T-cell (primary cell): ENCODE measurements at places on chromosomes 7 and 10.
A peak's percentile ranks its signal among the peaks of the same experiment; 100 is the strongest.

DNA sequence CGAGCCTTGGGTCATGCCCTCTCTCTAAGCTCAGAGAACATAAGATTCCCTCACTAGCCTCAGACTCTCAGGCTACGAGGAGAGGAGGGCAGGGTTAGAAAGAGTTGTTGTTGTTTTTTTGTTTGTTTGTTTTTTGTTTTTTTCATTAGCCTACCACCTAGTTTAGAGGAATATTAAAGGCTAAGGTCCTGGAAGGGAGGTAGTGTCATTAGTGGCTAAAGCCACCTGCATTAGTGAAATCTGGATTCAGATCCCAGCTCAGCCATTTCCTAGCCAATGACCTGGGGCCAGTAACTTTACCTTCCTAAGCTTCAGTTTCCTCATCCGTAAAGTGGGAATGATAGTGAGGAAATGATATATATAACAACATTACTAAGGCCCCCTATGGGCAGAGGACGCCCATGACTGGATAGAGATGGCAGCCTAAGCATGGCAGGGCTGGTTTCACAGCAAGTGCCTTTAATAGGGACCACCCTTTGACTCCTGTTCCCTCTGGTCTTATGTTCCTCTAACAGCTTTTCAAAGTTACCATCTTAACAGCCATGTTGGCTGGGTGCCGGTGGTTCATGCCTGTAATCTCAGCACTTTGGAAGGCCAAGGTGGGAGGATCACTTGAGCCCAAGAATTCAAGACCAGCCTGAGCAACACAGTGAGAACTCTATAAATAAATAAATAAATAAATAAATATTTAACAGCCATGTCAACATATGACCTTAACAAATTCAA is 5.1 kb downstream of the DDIT4 start:
- DNase-seq, result no peak

GRCh38 chr10:5563991-5564536 is 39.3 kb downstream of the CALML3 start:
- peak; percentile 30 for DNase-seq

GRCh38 chr10:34528320-34528719 is 286.8 kb downstream of the PARD3 start:
- DNase-seq, result no peak

DNA sequence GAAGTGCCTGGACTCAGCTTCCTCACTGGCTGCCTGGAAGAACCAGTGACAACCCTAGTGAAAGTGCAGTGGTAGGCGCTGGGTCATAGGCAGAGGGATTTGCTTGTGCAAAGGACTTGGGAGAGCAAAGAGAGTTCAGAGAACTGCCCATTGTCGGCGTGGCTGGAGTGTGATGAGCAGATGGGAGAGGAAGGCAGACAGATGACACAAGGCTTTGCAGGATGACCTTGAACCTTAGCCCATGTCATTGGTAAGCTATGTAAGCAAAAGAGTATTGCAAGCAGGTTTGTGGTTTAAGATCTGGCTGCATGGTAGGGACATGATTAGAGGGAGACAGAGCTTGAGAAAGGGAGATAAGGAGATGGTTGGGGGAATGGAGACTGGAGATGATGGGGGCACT is 35.3 kb upstream of the NOBOX start:
- no peak for DNase-seq

GRCh38 chr10:97851341-97852001 is 1.8 kb downstream of the GOLGA7B start:
- DNase-seq, result peak; percentile 25

- DNase-seq, result no peak
These were observed 132.1 kb downstream of the OAT start for GRCh38 chr10:124286621-124287020.

GRCh38 chr10:29514306-29514705 is 120.5 kb downstream of the SVIL start:
- DNase-seq, result no peak

DNA sequence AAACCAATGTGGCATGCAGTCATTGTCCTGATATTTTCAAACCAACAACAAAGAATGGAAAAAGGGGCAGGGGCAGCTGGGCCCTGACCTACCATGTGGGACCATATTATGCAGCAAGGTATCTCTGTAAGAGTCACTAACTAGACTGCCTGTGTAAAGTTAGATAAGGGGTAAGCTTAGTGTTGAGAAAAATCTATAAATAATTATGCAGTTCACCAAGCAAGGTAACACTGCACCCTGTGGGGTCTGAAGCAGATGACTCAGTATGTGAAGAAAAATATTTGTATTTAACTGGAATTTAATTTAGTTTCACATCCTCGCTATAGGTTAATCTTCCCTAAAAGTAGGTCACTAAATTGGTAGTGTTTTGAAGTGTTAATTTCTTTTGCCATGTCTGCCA is 99.3 kb downstream of the PPP1R3A start:
- DNase-seq, result no peak

DNA sequence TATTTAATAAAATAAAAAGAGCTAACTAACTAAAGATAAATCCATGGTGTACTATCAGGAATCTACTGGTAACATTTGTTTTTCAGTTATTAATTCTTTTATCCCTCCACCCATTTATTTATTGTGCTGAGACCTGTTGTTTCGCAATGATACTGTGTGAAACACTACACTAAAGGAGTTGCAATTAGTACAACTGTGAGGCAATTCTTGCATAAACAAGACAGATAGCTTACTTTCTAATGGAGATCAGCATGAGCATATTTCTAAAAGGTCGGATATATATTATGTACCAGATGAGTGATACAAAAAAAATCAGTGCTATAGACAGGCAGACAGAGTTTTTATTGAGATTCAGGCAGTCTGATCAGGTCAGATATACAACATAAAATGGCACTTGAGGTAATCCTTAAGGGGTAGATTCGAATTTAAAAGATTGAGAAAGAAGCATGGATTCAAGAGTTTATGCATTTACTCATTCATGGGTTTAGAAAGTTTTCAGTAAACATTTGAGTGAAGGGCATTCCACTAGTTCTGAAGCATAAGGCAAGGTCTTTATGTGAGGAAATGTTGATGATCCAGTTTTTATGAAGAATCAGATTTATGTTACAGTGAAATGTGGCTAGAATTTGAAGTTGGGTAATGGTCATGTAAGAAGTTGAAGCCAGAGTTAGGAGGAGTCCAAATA is 147.6 kb downstream of the POLR1F start:
- DNase-seq, result no peak

GRCh38 chr10:133464582-133465031 is 10.9 kb downstream of the SCART1 start:
- no peak for DNase-seq

GRCh38 chr7:34091321-34091917 is 186.1 kb downstream of the BMPER start:
- no peak for DNase-seq

- DNase-seq, result no peak
These were observed 234.0 kb upstream of the CXCL12 start for GRCh38 chr10:44618910-44619309.

- DNase-seq, result no peak
These were observed 75.1 kb downstream of the NOD1 start for GRCh38 chr7:30403477-30403876.

DNA sequence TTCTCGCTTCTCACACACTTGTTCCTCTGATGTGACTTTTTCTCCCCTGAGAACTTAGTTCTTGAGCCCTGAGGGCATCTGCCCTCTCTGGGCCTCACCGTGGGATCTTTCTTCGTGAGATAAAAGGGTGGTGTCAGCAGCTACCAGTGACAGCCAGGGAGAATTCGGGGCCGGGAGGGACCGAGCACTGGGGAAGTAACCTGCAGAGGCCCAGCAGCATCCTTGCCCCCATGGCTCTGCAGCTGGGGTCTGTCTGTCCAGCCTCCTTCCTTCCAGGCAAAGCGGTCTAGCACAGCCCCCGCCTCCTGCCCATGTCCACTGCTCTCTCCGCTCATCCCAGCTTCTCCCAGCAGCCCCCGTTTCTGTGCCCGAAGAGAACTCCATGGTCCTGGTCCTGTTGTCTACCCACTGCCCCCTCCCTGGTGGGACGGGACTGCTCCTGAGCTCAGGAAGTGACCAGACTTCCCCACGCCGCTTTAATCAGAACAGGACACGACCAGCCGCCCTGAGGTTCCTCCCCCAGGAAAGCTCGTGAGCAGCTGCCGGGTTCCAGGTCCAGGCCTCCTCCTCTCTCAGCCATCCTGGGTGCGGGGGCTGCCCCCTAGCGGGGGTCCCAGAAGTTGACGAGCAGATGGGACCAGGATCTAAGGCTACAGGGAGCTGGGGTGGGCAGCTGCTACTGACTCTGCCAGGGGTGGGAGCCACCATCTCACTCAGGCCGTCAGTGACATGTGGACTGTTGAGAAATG is 187.5 kb downstream of the WDR37 start:
- no peak for DNase-seq

- no peak for DNase-seq
These were observed 46.4 kb upstream of the PARD3 start for GRCh38 chr10:34861293-34862021.

DNA sequence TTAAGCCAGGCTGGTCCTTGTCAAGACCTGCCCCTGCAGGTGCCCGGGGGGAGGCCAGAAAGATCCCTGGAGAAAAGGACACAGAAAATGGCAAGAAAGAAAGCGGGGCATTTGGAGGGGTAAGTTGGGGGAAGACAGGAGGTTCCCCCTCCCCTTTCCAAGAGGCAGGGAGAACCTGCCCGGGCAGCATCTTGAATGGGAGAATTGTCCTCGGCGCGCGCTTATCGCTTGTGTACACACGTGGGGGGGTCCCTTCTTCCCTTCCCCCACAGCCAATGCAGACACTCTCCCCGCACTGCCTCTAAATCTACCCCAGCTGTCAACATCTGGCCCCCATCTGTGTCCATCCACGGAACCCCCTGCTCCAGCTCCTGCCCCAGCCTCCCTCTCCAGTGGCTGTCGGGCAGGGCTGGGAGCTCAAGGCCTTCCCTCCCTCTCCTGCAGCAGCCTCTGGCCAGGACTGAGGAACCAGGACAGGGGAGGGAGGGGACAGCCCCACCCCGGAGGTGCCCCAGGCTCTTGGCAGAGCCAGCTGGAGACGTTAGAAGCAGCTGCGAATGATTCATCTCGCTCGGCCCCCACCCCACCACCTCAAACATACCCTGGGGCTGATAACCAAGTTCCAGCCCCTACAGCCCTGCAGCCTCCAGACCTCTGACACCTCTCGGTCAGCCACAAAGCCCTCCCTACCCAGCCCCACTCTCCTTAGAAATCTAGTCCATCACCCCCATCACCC is 25.3 kb downstream of the EPHB4 start:
- DNase-seq, result no peak

- no peak for DNase-seq
These were observed 188.1 kb downstream of the TCF7L2 start for GRCh38 chr10:113137941-113138685.

DNA sequence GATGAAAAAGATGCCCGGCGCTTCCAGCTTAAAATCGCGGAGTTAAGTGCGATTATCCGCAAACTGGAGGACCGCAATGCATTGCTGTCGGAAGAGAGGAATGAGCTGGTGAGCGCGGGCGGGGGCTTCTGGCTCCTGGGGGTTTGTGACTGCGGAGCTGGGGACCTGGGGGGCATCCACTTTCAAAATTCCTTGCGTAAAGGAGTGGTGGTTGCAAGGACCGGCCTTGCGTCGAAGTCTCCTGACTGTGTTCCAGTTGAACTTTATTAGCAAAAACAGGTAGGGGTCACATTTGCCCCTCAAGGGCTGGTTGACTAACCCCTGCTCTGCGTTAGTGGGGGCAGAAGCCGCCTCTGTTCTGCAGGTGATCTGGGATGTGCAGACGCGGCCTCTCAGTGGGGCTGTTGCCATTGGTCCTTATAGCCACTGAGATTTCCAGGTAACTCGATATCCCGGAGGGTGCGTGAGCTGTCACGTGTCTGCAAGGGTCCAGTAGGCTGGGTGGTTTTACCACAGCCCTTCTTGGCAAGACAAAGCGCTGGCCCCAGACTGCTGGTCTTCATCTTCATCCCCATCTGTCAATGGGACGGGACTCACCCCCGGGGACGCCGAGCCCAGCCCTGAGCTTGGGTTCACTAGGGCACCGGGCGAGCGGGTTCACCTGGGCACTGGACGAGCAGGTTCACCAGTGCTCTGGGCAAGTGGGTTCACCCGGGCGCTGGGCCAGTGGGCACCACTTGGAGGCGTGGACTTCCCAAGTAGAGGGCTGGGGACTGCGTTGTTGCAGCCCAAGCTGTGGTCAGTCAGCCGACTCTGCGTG is 51.5 kb upstream of the DPYSL4 start:
- no peak for DNase-seq

DNA sequence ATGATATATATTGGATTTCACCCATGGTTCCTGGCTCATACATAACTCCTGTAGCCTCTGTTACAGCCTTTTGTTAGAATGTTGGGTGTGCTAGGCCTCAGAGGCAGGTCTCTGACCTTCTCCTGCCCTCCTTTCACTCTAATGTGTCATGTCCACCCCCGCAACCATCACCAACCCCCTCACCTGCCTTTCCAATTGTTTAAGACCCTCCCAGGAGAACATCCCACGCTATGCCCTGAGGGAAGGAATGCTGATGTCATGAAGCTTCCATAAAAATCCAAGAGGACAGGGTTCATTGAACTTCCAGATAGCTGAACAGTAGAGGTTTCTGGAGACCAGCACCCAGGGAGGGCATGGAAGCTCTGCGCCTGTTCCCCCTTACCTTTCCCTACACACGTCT is 30.8 kb upstream of the C10orf67 start:
- DNase-seq, result no peak

DNA sequence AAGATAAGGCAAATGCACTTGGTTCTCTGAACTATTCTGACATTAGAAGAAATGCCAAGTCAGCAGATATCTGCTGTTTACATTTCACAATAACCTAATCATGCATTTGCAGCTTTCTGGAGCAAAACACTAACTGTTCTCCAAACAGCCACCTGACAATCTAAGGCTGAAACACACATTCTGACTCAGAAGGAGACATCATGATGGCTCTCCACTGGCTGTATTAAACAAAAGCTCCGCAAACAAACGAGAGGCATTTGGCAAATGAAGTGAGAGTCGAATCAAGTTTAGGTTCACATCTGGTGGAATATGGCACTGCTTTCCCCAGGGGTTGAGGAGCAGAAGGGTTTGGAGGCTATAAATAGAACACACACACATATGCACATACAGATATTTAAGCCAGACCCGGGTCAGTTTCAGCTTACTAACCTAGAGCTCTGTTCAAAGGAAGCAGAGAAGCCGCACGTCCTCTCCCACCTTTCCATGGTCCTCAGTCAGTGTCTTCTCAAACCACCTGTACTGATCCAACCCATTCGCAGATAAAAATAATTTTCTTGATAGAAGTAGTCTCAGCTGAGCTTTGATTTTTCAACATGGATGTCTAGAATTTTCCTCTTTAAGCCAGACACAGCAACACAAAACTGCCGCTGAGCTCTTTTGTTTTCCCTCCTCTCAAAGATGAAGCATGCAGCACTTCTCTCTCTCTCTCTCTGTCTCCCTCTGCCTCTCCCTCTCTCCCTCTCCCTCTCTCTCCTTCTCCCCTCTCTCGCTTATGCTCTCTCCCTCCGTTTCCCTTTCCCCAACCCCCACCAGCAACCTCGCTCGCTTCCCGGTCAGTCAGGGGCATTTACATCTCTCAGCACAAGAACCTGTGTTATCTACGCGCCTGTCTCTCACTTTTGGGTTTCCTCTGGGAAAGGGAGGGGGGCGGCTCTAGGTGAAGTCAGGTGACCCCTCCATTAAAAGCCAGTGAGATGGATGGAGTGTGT is 682.8 kb downstream of the MAGI2 start:
- no peak for DNase-seq
